Stimulated activated CD8-positive, alpha-beta memory T cell treated with anti-CD3 and anti-CD28 coated beads, Interleukin-7, amount 100 ng/mL, for 4 hours (primary cell): ENCODE measurements at places on chromosomes 11 and 22.

- DNase-seq: no peak
Measured at GRCh38 chr11:113082341-113082955, 121.2 kb downstream of the NCAM1 start.

DNA sequence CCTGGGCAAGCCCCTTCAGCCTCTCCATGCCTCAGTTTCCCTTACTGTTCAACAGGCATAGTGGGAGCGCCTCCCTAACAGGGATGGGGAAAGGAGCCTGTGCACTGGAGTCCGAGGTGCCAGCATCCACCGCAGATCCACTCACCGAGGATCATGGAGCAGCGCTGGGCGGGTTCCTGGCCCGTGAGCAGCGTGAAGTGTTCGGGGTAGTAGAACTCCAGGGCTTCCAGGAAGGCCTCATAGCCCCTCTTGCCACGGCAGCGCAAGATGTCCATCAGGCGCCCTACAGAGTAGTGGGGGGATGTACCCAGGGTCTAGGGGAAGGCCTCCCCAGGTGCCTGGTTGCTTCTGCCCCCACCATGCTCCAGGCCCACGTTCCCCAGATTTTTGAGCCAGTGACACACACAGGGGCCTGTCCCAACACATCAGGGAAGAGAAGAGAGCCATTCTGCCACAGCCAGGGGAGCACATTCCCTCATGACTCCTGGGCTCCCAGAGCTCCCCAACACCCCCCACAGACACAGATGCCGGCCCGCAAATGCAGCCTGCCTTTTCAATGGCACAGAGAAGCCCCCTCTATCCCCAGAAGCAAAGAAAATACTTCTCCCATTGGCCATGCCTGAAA lies 1.3 kb downstream of the CARD10 start:
- no peak for DNase-seq

DNA sequence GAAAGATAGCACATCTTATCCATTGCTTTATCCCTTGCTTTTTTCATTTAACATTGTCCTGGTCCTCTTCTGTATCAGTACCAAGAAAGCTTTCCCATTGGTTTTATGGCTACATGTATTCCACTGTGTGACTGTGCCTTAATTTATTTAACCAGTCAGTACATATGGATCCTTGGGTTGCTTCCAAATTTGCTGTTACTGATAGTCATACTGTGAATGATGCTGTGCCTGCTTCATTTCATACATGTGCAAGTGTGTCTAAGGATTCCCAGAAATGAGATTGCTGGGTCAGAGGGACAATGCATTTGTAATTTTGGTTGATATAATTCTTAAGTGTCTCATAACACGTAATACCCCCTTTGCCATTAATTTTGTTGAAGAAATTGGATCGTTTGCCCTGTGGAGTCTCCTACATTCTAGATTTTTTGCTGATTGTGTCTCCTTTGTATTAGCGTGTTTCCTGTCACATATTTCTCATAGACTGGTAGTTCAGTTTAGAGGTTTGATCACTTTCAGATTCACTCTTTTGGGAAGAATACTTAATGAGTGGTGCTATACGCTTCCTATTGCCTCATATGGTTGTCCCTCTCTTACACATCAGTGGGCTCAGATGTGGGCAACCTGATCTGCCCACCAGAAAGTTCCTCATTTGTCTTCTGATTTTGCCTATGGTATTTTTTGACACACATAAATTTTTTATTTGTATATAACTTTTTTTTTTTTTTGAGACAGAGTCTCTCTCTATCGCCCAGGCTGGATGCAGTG lies 35.3 kb downstream of the MYBPC3 start:
- no peak for DNase-seq

DNA sequence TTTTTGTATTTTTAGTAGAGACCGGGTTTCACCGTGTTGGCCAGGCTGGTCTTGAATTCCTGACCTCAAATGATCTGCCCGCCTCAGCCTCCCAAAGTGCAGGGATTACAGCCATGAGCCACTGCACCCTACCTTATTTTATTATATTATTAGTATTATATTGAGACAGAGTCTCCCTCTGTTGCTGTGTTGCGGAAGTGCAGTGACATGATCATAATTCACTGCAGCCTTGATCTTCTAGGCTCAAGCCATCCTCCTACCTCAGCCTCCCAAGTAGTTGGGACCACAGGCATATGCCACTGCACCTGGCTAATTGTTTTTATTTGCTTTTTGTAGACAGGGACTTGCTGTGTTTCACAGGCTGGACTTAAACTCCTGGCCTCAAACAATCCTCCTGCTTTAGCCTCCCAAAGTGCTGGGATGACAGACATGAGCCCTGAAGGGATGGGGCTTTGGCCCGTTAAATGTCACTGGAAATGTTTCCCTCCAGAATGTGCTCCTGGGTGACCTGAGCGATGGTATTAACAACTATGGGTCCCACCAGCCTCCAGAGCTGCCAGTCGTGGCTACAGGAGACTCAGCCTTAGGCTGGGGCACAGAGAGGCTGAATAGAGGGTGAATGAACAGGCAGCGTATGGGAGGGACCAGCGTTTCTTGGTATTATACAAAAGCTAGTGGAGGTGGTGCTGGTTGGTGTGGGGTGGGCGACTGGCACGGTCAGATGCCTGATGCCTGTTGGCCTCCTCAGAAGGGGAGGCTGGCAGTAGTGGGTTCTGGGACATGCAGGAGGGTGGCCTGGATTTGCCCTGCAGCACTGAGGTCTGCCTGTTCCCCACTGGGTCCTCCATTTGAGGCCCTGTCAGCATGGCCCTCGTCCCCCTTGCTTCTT lies 7.3 kb downstream of the TANGO2 start:
- DNase-seq: no peak

GRCh38 chr11:9756461-9756860 lies 92.6 kb downstream of the SWAP70 start:
- DNase-seq: no peak

- DNase-seq: no peak
Measured at GRCh38 chr11:2742201-2742600, 42.4 kb upstream of the KCNQ1OT1 start.

- no peak for DNase-seq
Measured at GRCh38 chr11:134802116-134802515, 390.1 kb upstream of the B3GAT1 start.

GRCh38 chr11:110317516-110317932 lies 21.1 kb upstream of the RDX start:
- no peak for DNase-seq

- no peak for DNase-seq
Measured at GRCh38 chr11:14041040-14041439, 78.5 kb downstream of the SPON1 start.

DNA sequence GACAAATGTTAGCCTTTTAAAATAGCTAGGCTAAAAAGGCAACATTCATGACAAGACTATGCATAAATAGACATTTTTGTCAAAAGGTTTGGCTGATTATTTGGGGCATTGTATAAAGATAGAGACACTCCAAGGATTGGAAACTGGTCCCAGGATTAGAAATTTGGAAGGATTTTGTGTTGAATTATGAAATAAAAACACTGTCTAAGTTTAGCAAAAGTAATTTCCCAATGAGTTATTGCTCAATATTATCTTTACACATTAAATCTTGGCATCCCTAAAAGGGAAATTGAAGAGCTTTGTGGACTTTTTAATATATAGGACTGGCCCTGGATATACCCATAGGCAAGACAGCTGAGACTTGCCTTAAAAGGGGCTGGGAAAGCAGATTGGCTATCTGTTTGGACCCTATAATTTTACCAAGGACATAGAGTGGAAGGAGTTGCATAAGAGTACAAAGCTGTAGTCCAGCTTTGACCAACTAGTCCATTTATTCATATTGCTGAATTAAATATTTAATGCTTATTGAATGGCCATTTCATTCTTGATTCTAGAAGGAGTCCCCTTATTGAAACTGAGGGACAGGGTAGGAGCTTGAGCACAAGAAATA lies 382.7 kb downstream of the METTL15 start:
- DNase-seq: no peak

DNA sequence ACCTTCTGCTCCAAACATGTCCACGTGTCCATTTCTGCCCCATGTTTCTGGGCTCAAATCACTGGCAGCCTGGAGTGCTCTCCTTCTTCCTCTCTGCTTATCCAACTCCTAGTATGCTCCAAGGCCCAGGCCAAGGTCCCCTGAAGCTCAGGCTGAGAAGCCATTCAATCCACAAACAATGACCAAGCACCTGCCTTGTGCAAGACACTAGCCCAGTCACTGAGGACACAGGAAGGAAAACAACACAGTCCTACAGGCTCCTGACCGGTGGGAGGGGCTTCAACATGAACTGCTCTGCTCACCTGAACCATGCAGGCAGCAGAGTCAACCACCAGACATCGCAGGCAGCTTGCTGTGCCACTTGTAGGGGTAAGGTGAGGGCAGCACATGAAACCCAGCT lies 93.6 kb downstream of the RPL27A start:
- DNase-seq: no peak

- no peak for DNase-seq
Measured at GRCh38 chr11:35549787-35550186, 24.4 kb upstream of the PAMR1 start.

DNA sequence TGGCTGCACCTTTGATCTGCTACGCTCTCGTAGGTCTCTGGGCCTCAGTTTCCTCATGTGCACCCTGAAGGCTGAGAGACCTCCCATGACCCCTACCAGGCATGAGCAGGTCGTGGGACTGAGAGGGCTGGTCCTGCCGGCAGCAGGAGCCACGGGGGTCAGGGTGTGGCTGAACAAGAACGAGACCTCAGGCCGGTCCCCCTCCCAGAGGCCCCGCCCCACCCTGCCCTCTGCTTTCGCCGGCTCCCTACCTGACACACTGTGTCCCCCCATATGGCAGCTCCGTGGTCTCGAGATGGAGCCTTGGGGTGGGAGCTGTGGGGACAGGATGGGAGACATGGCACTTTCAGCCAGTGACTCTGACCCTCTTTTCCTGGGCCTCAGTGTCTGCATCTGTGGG lies 40.6 kb downstream of the CDKN1C start:
- no peak for DNase-seq

GRCh38 chr11:119168471-119169281 lies at the start of gene NLRX1:
NLRX1 (plus strand) TSS chr11:119168725; CDS start chr11:119171404, 2,679 bp downstream.
- peak; percentile 64 for DNase-seq

GRCh38 chr11:107683061-107683460 lies 28.8 kb downstream of the SLN start:
- no peak for DNase-seq

GRCh38 chr11:134978388-134979088 lies 566.5 kb upstream of the B3GAT1 start:
- no peak for DNase-seq

GRCh38 chr11:132988411-132988810 lies 543.9 kb downstream of the OPCML start:
- DNase-seq: no peak

DNA sequence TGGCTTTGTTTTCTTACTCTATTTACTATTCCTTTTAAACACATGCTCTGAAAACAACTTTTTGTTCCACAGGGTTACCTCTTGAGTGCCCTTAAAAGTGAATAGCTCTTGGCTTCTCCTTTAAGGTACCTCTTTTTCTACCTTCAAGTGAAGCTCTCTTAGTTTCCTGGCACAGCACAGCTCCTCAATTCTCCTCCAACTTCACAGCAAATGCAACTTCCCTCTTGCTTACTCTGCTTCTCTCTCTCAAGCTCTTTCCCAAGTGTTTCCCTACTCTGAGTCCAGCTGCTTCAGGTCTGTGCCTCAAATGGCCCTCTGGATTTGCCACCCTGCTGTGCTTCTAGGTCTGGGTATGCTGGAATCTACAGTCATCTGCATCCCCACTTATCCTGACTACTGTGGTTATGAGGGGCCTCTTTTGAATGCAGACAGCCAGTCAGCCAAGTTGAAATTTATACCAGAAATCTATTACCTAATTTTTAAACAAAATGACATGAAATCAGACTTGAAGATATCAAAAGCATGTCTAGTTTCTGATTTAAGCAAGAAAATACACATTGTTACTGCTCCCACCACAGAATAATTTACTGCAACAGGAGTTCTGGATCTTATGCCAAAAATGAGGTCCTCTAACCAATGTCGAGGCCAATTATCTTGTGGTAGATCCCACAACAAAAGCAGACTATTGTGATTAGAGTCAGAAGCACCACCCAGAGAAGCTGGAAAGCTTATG lies 371.1 kb downstream of the SOX6 start:
- no peak for DNase-seq

- no peak for DNase-seq
Measured at GRCh38 chr22:47064416-47064815, 302.0 kb downstream of the TBC1D22A start.

GRCh38 chr11:112605093-112605666 lies 344.5 kb upstream of the PLET1 start:
- DNase-seq: no peak

DNA sequence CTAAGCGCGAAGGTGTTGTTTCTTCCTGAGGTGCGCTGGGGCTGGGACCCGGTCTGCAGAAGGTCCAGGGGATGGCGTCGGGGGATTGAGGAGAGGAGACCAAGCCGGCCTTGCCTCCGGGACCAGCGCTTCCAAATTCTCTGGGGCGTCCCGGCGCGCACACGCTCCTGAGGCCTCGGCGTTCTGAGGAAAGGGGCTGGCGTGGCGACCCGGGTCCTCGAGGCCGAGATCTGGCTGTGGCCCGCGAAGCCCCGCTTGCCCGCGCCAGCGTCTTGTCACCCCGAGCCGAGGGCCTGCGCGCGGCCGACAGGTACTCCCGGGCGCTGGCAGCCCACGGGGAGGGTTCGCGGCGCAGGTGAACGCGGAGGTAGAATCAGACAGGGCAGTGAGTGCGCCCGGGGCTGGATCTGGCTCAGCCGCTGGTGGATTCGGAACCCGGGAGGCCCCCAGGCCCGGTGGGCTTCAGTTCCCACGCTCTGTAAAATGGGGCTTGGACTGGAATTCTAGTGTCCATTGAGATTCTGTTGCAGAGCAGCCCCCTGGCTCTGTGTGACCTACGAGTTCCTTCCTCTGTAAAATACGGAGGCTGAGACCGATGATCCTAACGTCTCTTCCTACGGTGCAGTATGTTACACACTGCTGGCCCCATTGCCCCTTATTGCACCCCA lies 14.7 kb downstream of the SSH3 start:
- no peak for DNase-seq
